ENCODE measurements at places on chromosomes 1 and 21.

- DNase-seq = no peak
These were observed 6.9 kb upstream of the PLA2G2D start for GRCh38 chr1:20126041-20126805.

DNA sequence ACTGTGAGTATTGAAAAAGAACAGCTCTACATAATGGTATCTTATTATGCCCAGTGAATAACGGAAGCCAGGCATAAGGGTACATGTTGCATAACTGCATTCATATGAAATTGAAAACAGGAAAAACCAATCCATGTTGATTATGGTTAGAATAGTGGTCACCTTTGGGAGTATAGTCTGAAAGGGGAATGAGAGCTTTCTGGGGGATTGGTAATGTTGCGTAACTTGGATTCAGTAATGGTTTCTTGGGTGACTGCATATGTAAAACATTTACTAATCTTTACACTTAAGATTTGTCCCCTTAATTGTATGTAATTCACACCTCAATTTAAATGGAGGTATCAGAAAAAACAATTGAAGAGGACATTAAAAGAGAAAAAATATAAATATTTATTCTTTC lies 292.1 kb downstream of the LMO4 start:
- DNase-seq = no peak

- no peak for DNase-seq
These were observed 2.0 kb downstream of the COL24A1 start for GRCh38 chr1:86154571-86155050.

DNA sequence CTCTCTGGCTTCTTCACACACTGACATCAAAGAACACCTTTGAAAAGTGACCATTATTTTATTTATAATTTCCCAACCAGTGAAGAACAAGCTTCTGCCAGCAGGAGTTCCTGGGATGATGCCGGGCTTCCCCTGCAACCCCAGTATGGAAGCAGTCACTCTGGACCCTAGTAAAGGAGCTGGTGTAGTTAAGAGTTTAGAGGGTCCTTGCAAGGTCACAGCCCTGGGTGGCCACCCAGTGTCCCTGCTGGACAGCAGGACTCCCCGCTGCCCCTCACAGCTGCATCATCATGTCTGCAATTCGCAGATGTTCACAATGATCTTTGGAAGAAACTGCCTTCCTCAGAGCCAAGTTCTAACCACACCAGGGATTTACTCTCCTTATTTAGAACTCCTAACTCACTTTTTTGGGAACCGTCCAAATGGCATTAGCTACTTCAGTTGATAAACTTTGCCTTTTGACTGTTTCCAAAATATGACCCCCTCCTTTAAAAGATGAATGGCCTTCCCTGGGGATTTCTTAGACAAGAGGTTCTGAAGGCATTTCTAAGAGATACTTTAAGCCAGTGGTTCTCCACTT lies 90.6 kb downstream of the HIVEP3 start:
- no peak for DNase-seq

DNA sequence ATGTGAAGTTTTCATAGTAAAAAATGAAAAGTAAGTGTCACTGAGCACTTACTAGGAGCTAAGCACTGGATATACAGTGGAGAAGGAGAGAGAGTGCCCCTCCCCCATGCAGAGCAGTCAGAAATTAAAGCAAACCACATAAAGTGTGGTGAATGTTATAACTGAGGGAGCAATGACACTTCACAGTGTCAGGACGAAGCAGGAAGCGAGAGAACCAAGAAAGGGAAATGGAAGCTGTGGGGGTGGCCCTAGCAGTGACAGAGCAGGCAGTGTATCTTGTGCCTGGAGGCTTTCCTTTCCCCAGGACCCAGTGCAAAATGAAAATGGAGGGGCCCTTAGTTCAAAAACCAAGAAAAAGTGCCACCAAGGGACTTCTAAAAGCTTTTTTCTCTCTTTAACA lies 21.5 kb upstream of the RCAN3 start:
- peak; percentile 53 for DNase-seq

DNA sequence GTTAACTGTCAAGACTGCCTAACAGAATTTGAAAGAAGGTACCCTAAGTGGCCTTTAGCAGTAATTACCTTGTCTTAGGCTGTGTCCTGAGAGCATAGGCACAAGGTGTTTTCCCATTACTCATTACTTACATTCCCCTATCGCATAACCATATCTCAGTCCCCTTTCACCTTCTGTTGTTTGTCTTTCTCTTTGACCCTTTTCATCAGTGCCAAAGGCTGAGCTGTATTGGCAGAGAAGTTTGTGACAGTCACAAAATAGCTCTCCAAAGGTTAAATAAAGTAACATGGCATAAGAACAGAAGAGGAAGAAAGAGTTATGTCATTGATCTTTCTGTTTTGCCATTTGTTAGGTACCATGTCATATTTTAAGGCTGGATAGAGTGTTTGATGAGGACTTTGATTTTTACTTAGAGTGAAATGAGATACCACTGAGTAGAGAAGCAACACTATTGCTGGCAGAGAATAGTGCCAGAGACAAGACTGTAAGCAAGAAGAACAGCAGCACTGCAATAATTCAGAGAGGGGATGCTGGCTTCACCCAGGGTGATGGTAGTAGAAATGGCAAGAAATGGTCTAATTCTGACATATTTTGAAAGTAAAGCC lies 497.8 kb downstream of the TTLL7 start:
- DNase-seq = no peak

DNA sequence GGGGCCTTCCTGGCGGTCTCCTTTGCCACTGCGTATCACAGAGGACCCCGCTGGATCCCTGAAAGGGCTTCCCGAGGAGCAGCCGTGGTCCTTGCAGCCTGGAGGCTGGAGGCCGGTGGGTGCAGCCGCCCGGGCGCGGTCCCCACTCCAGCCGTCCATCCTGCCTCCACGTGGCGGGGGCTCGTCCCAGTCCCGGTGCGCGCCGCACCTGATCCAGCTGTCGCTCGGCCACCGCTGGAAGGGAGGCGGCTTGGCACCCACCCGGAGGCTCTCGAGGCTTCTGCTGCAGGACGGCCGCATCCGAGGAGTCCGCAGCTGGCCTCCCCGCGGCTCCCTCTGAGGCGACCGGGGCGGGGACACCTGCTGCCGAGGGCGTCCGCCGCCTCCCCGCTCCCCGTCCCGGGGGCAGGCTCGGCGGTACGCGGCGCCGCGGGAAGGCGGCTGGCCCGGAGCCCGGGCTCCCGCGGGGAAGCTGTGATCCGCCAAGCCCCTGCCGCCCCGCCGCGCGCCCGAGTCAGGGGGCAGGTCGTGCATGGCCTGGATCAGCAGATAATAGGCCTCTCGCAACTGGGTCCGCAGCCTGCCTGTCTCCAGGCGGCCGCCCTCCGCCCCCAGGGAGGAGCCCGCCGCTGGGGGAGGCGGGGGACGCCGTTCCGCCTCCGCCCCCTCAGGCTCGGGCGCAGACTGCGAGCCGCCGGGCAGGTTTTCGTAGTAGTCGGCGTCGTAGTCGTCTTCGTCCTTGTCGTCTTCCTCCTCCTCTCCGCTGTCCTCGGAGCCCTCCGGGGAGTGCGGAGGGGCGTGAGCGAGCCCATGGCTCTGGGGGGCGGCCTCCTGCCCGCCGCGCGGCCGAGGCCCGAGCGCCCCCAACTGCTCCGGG lies at the start of gene SYDE2:
Gene SYDE2 (minus strand): TSS at position 554 of the 877 bp plus-strand sequence. CDS start 20 bp downstream, at position 534.
- peak; percentile 53 for DNase-seq

DNA sequence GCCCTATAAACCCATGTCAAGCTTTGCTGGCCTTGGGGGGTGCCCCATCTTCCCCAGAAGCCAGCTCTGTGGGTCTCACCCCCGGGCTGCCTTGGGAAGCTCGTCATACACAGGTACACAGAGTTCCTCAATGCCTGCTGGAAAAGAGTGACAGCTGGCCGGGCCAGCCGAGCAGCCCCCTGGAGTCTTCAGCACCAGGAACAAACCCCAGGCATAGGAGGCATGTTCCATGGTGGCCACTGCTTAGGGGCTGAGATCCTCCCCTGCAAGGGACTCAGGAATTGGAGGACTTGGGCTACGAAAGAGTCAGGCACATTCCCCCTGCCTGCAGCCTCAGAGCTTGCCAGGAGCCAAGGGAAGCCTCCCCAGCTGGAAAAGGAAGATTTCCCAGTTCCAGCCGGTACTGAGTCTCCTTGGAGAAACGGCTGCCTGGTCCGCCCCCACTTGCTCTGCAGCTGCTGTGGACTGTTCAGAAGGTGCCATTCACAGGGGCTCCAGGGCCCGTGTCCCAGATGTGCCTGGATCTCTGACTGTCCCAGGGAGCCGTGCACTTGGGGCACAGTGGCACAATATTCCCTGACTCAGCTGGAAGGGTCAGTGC lies 89.5 kb downstream of the STUM start:
- DNase-seq = no peak

DNA sequence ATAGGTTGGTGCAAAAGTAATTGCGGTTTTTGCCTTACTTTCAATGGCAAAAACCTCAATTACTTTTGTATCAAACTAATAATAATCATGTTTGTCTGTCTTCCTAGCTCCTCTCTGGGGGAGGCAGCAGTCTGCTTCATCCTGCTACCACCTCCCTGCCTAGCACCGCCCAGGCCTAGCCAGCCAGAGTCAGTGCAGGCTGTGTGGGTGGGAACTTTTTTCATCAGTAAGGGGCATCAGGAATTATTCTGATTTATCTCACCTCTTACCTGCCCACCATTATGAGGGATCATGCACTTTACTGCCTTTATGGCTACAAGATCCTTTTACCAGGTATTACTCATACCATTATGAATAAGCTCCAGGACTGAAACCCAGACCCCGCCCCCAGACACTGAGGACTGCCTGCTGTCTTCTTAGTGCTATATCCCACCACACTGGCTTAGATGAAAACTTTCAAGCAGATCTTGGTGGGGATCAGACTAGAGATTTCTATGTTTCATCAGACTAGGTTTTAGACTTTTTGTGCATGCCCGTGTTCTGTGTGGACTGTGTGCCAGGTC lies 116.4 kb downstream of the PBX1 start:
- DNase-seq = no peak

- no peak for DNase-seq
These were observed 23.3 kb downstream of the EPHA8 start for GRCh38 chr1:22586356-22587130.

- no peak for DNase-seq
These were observed 75.5 kb downstream of the SERINC2 start for GRCh38 chr1:31488528-31488927.

- no peak for DNase-seq
These were observed 161.3 kb upstream of the POU3F1 start for GRCh38 chr1:38207906-38208305.

- DNase-seq = no peak
These were observed 955.7 kb downstream of the TTLL7 start for GRCh38 chr1:83043244-83043643.

DNA sequence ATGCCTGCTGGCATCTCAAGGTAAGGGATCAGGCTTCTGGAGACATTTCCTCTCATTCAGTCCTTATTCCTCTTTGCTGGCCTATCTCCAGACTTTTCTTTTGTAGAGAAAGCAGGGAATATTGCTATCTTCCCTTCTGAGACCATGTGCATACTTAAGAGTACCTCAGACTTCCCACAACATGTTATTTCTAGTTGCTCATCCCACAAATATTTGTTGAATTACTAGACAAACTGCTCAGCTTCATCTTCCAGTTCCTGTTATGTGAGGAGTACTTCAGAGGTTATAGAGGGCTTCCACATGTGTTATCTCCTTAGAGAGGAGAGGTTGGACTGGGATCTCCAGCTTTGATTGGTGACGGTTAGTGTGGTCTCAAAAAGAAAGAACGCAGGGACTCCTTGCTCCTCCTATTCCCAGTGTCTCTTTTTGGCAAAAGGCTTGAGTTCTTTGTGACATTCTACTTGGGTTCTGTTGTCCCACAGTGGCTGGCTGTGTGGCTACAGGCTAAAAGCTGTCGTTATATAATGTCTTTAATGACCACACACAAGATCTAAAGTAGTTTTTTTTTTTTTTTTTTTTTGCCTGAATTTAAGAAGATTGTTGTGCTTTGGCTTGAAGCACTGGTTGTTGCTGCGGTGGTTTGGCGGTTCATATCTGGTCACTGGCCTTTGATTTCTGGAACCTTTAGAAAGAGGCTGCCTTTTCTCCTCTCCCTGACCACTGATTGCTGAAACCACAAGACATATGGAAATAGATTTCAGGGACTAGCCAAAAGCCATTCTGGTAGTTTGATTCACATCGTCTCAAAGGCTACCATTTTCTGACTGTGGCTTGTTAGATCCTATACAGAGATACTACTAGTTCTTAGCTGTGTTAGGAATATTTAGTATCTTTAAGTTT lies 78.7 kb downstream of the FGGY start:
- DNase-seq = no peak

GRCh38 chr1:174217787-174218574 lies 58.7 kb downstream of the RABGAP1L start:
- no peak for DNase-seq

GRCh38 chr1:165497069-165498013 lies 46.5 kb upstream of the LRRC52 start:
- DNase-seq = no peak

DNA sequence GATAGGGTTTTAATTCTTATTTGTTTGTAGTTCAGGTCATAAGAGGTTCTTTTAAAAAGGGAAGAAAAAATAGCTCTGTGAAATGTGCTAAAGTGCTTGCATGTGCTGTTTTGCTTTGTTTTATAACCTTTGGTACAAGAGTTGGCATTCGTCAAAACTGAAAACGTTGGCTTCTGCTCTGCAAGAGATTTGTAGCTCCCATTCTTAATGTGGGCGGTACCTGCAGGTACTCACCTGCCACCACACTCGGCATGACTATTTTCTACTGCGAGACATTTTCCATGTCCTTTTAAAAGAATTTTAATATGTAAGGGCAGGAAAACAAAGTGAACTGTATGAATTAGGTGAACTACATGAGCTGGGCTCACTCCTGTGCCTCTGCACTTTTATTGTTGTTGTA lies 92.6 kb downstream of the ADARB1 start:
- no peak for DNase-seq

DNA sequence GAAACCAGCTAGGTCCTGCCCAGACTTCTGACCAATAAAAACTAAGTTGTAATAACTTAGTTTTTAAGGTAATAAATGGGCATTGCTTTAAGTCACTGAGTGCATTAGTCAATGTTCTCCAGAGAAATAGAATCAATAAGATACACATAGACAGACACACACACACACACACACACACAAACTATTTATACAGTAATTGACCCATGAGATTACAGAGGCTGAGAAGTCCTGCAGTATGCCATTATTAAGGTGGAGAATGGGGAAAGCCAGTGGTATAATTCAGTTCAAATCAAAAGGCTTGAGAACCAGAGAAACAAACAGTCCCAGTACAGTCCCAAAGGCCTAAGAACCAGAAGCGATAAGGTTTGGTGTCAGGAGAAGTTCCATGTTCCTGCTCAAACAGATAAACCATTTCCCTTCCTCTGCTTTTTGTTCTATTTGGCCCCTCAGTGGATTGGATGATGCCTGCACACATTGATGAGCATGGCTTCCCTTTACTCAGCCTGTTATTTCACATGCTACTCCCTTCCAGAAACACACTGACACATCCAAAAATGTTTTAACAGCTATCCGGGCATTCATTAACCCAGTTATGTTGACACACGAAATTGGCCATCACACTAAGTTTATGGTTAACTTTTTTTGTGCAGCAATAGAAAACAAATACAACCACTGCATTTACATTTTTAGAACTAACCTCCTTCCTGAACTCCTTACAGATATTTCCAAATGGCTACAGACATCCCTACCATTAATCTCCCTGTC lies 828.2 kb upstream of the NCAM2 start:
- no peak for DNase-seq

Measured in stimulated activated CD4-positive, alpha-beta T cell treated with anti-CD3 and anti-CD28 coated beads, Interleukin-15, amount 100 ng/mL, for 48 hours (primary cell).